ENCODE measurements at places on chromosomes 16 and 17. TPM values are rescaled to one million over a fixed set of nuclear protein-coding genes. Genes with fewer than 3 reads are reported as not detected.

The KIFC3 gene
- 9.9 TPM for total RNA-seq

The SP6 gene
- under 0.01 TPM for total RNA-seq

The SCGB1C2 gene
- total RNA-seq, result not detected

The ITGB3 gene
- 11.0 TPM for total RNA-seq

The RDM1 gene
- total RNA-seq, result not detected

The SLFN12L gene
- 0.52 TPM for total RNA-seq

The FOXN1 gene
- not detected for total RNA-seq

The PDXDC1 gene
- total RNA-seq, result 36.0 TPM

The IL32 gene
- total RNA-seq, result 25.1 TPM

The NLGN2 gene
- total RNA-seq, result 3.1 TPM

The KRTAP1-3 gene
- total RNA-seq, result not detected

The TBX2 gene
- 5.2 TPM for total RNA-seq

The KCNH6 gene
- not detected for total RNA-seq

The DNAH17 gene
- total RNA-seq, result under 0.01 TPM

The CCT6B gene
- 3.1 TPM for total RNA-seq

The TNFRSF13B gene
- total RNA-seq, result not detected

The MILR1 gene
- total RNA-seq, result 10.4 TPM

The ACSM5 gene
- 0.52 TPM for total RNA-seq

The PERCC1 gene
- not detected for total RNA-seq

The RGS11 gene
- total RNA-seq, result 0.52 TPM

The TBC1D26 gene
- total RNA-seq, result 1.6 TPM

Data from skeletal muscle tissue (tissue), 5 donors.